SK-N-SH (cell line): ENCODE measurements at places on chromosomes 16 and 17. TPM values are rescaled to one million over a fixed set of nuclear protein-coding genes. Genes with fewer than 3 reads are reported as not detected.

TBC1D3C gene
- polyA plus RNA-seq, result not detected in 2 replicates

- DNase-seq, result no peak
Observed at GRCh38 chr16:31393056-31393455, at the start of gene ITGAD. Gene ITGAD (plus strand): TSS chr16:31393335. CDS start chr16:31393361, 26 bp downstream.

DNA sequence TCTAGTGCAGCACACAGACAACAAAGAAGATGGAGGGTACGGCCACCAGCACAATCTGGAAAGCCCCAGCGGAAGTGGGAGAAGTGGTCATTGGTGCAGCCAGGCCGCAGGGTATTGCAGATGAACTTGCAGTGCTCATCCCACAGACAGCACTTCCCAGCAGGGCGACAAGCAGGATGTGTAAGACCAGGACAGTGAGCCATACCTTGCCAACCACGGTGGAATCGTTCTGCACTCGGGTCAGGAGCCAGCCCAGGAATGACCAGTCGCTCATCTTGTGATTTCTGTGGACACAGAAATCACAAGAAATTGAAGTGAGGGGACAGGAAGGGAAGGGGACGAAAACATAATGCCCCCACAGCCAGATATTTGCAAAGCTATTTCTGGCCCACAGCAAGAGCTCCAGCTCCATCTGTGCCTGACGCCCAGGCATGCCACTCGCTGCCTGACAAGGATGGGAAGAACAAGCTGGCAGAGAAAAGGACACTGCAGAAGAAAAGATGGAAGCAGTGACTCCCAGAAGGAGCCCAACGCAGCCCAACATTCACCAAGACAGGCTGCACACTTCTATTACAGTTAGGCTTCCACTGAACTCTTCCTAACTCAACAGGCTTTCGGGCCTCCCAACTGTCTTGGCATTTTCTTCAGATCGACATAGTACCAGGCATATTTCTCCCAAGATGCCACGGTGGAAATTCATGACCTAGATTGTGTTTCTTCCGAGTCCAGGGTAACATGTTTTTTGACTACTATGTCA is 17.5 kb upstream of the MYO18A start:
- DNase-seq, result no peak

DNA sequence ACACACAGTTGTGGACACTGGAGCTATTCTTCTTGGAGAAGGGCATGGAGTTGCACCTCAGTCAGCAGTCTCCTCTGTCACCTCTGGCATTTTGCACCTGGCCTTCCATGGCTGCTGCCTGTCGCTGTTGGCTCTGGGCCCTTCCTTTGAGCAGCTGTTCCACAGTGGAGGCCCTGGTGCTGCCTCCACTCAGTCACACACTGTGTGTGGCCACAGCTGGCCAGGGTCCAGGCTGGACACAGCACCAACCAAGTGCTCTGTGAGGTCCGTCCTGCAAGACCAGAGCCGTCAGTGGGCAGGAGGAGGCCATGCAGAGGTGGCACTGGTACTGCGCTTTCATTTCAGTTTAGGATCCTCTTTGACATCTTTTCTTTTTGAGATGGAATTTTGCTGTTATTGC is 21.6 kb upstream of the MED9 start:
- DNase-seq, result no peak

- DNase-seq, result peak; percentile 86
Observed at GRCh38 chr17:35786941-35787432, 8.5 kb downstream of the MMP28 start.

- no peak for DNase-seq
Observed at GRCh38 chr17:77770331-77771105, 188.0 kb upstream of the TNRC6C start.

GRCh38 chr16:23611936-23612335 is 15.8 kb upstream of the NDUFAB1 start:
- DNase-seq, result no peak

CDIPT gene
- polyA plus RNA-seq, result 90.7 and 94.8 TPM in 2 replicates

GRCh38 chr17:4949321-4950074 is 1.2 kb upstream of the PFN1 start:
- peak; percentile 64 for DNase-seq

TUBB3 gene
- 375 and 428 TPM in 2 replicates for polyA plus RNA-seq

RNF43 gene
- polyA plus RNA-seq, result not detected in 2 replicates

DNA sequence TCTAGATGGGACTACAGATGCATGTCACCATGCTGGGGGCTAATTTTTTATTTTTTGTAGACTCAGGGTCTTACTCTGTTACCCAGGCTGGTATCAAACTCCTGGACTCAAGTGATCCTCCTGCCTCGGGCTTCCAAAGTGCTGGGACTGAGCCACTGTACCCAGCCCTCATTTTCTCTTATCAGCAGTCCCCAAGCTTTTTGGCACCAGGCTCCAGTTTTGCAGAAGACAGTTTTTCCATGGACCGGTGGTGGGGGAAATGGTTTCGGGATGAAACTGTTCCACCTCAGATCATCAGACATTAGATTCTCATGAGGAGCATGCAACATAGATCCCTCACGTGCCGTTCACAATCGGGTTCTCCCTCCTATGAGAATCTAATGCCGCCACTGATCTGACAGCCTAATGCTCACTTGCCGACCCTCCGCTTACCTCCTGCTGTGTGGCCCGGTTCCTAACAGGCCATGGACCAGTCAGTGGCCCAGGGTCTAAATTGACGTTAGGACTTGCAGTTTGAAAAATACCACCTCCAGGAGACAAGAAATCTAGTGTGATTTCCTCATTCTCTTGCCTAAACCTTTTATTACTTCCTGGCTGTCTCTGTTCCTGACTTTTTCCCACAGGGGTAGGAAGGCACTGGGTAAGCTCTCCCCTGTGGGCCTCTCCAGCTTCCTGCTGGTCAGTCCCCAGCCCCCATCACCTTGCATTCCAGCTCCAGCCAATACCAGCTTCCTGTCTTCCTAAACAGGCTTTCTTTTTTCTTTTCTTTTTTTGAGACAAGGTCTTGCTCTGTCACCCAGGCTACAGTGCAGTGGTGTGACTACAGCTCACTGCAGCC is 9.3 kb upstream of the CNP start:
- DNase-seq, result no peak

KRT36 gene
- polyA plus RNA-seq, result not detected in 2 replicates

- no peak for DNase-seq
Observed at GRCh38 chr16:74887084-74887483, 97.8 kb downstream of the WDR59 start.

DNA sequence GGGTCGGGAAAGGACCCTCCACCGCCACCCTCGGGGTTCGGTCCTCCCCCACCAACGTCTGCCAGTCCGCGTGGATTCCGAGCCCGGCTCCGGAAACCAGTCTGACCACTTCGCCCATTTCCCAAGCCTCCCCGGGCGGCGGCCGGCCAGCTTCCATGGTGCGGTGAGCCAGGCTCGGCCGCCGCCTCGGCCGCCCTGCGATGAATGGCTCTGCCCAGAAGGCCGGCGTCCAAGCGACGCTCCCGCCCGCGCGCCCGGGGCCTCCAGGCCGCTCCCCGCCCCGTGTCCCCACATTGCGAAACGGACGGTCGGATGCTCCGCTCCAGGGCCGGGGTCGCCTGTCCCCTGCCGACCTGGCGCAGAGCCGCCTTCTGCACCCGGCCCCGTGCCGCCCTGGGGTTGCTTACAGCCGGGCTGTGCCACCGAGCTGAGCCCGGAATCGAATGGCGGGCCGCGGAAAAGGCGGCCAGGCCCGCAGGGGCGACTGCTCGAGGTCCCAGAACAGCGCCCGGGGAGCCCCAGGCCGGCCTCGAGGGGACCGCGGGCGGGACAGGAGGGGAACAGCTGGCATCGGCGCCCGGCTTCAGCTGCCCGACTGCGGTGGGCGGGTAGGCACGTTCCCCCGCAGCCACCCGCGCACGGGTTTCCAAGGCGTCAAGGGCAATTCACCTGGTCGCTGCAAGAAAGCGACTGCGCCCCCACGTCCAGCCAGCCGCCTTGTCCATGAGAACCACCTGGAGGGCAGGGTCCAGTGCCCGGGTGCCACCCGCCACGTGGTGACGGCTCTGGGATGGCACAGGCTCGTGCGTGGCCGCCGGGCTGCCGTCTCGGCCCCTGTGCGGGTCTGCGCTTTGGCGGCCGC is 18.3 kb upstream of the CBX8 start:
- no peak for DNase-seq

DNA sequence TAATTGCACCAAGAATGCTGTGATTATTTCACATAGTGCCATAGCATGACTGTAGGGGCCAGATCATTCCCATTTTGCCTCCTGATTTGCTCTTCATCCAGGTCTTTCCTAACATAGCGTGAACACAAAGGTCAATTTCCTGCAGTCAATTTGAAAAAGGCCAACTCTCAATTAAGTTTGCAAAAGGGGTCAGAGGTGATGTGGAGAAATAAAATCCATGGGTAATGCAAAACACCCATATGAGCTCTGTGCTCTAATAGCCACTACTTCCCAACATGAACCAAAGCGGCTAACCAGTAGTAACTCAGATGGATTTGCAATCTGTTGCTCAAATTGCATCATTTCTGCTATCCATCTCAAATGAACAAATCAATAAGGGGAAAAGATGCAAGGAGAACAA is 275.5 kb upstream of the SOX9 start:
- no peak for DNase-seq

GRCh38 chr16:54402270-54402669 is 115.7 kb upstream of the IRX3 start:
- DNase-seq, result peak; percentile 78

PSME3 gene
- polyA plus RNA-seq, result 139 and 152 TPM in 2 replicates

SEPTIN1 gene
- polyA plus RNA-seq, result 0.13 and 0.25 TPM in 2 replicates

GRCh38 chr17:42436391-42436790 is 13.3 kb upstream of the CAVIN1 start:
- no peak for DNase-seq

DNA sequence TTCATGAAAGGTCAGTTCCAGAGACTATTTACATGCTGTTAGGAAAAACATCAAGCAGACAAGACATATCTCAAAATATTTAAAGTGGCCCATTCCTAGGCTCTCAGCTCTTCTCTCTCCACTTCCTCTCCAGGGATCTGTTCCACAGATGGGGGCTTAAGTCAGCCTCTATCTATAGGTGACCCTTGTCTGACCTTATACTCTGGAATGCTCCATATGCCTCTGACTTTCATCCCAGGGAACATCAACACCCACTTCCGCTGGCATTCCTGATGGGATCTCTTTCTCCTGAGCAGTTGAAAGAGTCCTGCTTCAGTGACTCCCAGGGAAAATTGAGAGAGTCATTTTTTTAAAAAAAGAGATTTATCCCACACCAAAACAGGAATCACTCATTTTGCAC is 11.5 kb upstream of the WIPI1 start:
- DNase-seq, result no peak

- no peak for DNase-seq
Observed at GRCh38 chr17:45985447-45985846, 13.6 kb upstream of the STH start.

DNA sequence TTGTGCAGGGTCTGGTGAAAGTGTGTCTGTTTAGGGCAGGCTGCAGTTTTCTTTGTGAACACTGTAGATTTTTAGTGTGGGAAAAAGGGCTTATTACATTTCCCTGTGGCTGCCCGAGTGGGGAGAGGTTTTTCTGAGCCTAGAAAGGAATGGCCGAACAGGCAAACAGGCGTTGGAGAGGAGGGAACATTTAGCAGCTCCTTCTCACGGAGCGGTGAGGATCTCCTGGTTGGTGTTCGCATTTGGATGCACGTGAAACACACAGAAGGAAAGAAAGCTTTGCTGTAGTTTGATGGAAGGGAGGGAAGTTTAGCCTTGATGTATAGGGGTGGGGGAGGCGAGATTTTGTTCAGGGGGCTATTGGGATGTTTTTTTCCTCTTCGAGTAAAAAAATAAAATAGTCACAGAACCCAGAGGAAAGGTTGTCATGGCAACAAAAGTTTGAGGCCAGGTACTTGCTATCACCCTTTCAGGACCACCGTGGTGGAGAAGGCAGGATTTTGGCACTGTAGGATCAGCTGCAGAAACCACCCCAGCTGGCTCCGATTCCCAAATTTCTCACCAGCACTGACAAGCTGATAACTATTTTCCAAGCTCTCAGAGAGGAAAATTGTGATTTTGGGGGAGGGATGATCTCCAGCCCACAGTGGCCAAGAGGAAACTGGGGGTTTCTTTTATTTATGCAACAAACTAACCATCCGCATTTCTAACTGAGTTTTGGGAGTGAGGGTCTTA is 3.5 kb downstream of the GSG1L start:
- DNase-seq, result no peak

DNA sequence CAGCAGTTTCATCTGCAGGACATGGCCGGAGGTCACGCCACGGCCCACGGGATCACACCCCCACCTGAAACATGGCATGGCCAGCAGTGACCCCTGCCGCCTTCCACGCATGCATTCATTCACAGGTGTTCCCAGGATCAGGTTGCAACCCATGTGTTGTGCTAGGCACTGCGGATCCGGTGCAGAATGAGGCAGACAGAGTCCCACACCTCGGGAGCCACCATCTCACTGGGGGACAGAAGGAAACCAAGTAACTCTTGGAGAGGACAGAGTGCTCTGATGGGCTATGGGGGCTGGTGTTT is 4.3 kb upstream of the MSRB1 start:
- no peak for DNase-seq

DNA sequence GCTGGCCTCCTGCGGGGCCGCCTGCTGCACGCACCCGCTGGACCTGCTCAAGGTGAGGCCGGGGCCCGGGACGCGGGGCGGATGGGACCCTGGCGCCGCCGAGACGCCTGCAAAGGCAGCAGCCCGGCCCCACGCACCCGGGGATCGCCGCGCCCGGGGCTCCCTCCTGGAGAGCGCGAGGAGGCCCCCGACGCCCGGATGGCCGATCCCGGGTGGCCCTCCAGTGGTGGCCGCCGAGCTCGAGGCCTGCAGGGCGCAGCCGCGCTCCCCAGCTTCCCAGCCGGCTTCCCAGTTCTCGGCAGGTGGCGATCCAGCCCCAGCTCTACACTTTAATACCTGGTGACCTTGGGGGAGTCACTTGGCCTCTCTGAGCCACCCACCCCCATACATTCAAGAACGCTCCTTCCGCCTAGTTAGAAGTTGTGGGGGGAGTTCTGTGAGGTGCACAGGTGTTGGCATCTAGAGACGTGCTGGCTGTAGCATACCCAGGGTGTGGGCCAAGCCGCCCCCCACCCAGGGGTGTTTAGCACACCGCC is 452 bp downstream of the SLC25A10 start:
- peak; percentile 90 for DNase-seq

TMEM106A gene
- 0.03 and 0.12 TPM in 2 replicates for polyA plus RNA-seq

MVP gene
- polyA plus RNA-seq, result 198 and 222 TPM in 2 replicates

SPATA32 gene
- 0.08 TPM in 1 of 2 replicates, not detected in the other for polyA plus RNA-seq

DNA sequence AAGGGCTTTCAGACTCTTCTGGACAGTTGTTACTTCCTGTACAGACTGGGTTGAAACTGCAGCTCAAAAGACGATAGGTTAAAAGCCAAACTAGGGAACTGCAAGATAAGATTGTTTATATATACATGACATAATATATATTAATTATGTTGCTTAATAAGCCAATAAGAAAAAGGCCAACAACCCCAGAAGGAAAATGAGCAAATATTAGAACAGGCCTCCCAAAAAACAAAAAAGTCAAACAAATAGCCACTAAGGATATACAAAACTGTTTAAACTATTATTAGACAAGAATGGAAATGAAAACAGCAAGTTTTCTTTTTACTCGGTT is 495 bp upstream of the CMTR2 start:
- no peak for DNase-seq

MT1A gene
- 3.5 and 5.4 TPM in 2 replicates for polyA plus RNA-seq

- DNase-seq, result no peak
Observed at GRCh38 chr17:787641-788221, 5.6 kb downstream of the MRM3 start.
